ENCODE measurements at places on chromosomes 6 and 20.

DNA sequence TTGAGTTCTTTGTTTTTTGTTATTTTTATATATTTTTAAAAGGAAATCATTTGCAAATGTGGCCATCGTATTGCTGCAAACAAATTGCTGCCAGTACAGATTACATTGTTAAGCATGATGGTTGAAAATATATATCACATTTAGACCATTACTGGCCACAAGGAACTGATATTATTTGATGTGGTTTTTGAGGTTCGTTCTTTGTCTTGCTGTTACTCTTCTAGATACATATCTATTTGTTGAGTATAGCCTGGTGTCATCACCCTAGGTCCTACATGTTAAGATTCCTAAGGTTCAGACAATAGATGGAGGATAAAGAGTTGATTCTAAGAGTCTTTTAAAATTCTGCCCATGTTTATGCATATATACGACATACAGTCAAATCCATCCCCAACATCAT, 306.0 kb downstream of the FARS2 start:
- no peaks in the 10 kb centered on the region for H3K4me1 ChIP-seq
- H3K4me3 ChIP-seq, result no peak overlapping the region
- no peak for DNase-seq

DNA sequence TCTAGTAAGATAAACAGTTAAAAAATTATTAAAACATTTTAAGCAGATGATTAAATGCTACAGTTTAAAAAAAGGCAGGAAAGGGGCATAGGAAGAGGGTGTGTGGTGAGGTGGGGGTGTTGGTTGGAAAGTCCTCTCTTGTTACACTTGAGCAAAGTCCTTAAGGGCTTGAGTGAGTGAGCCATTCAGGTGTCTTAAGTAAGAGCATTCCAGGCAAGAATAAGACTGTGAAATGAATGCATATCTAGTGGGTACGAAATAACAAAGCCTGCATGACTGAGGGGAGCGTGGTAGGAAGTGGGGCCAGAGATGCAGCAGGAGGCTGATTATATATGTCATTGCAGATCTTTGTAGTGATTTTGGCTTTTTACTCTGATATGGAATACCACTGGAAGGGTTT, 5.1 kb downstream of the CDKAL1 start:
- no peak for DNase-seq
- H3K27ac ChIP-seq, result no peak overlapping the region
- no peaks in the 10 kb centered on the region for H3K27me3 ChIP-seq

GRCh38 chr6:12916006-12916405, 199.4 kb downstream of the PHACTR1 start:
- no peak for DNase-seq
- H3K36me3 ChIP-seq, result no peaks in the 10 kb centered on the region
- peaks cover 26% of the 10 kb centered on the region for H3K27me3 ChIP-seq
- H3K4me1 ChIP-seq, result no peaks in the 10 kb centered on the region
- H3K27ac ChIP-seq, result no peak overlapping the region
- no peak overlapping the region for H3K4me3 ChIP-seq

GRCh38 chr6:101290346-101290745, 103.2 kb upstream of the GRIK2 start:
- H3K27me3 ChIP-seq, result no peaks in the 10 kb centered on the region
- DNase-seq, result no peak
- H3K27ac ChIP-seq, result no peak overlapping the region
- H3K4me1 ChIP-seq, result peaks cover under 1% of the 10 kb centered on the region
- no peak overlapping the region for H3K4me3 ChIP-seq

DNA sequence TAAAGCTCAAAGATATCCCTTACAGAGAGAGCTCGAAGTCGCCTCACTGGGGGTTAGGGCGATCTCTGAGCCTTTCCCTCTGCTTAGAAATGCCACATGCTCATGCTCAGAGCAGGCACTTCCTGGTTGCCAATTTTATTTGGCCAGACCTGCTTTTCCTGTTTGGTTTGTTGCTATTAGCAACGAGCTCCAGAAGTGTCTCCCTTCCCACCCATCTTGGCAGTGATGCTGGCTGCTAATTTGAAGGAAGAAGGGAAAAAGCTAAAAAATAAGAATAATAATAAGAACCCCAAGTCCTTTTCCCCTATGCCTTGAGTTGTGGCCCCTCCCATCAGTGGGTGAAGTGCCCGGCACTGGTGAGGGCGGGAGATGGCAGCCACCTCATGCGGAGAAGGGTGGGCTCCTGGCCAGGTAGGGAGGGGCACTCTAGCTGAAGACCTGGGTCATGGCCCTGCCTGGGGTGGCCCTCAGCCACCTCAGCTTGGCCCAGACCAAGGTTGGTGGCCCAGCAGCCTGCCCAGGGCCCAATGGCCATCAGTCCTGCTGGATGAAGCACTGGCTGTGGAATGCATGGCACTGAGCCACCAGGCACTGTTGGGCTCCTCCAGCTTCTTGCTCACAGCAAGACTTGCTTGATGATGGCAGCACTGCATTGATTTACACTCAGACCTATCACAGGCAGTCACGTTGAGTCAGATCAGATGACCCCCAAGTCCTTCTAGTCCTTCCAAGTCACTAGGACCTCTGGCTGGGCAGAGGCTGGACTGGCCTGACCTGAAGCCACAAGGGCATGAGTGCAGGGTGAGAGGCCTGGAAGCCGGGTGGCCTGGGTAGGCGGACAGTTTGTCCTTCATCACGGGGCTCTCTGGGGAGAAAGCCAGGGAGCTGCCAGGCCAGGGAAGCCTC, 79.0 kb downstream of the SYNJ2 start:
- peak; percentile 67 for DNase-seq
- no peak overlapping the region for H3K4me3 ChIP-seq
- H3K4me1 ChIP-seq, result peaks cover 7% of the 10 kb centered on the region
- peaks cover 25% of the 10 kb centered on the region for H3K36me3 ChIP-seq

All from mesothelial cell of epicardium (in vitro differentiated cells).